ENCODE measurements at places on chromosomes 16 and 17.

DNA sequence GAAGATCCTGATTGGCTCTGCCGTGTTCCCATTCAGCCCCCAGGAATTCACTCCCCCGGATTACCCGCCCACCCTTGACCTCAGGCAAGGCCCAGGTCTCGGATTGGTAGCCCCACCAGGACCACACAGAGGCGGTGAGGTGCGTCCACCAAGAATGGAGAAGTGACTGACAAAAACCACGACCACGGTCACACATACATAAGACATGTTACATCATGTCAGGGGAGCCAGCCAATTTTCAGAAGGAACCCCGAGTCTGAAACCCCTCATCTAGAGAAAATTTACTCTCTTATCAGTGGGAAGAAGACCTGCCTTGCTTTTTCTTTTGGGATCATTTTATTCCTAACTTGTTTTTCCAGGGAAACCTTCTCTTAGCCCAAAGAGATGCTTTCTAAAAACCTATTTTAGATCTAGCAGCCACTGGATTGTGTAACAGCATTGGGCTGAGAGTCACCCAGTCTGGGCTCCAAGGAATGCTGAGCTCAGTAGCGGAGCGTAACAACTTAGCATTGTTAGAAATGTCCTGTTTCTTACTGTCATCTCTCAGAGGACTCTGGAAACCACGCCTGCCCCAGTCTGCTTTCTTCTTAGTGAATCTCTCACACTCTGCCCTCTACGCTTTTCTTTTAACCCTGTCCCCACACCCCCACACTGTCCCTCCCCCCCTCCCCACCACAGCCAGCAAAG is 164.1 kb downstream of the CMIP start:
- DNase-seq = no peak

- no peak for DNase-seq
Observed at GRCh38 chr16:12643034-12643455, 160.6 kb downstream of the CPPED1 start.

DNA sequence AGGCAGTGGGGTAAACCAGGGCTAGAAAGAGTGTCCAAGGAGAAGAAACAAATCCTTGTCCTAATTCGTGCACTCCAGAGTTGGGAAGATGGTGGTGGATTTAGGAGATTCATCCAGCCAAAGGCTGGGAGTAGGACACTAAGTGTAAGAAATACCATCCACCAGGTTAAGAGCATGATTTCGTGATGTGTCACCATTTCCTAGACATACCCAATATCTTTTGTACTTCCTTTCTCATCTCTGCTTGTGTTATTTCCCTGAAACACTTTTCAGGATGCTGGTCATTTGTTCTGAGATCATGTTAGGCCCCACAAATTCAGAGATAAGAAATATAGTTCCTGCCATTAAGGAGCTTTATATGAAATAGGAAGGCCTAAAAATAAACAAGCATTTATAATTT is 106.3 kb upstream of the HLF start:
- DNase-seq = no peak

GRCh38 chr17:28612936-28613872 is 781 bp downstream of the RSKR start:
- DNase-seq = peak; percentile 32

DNA sequence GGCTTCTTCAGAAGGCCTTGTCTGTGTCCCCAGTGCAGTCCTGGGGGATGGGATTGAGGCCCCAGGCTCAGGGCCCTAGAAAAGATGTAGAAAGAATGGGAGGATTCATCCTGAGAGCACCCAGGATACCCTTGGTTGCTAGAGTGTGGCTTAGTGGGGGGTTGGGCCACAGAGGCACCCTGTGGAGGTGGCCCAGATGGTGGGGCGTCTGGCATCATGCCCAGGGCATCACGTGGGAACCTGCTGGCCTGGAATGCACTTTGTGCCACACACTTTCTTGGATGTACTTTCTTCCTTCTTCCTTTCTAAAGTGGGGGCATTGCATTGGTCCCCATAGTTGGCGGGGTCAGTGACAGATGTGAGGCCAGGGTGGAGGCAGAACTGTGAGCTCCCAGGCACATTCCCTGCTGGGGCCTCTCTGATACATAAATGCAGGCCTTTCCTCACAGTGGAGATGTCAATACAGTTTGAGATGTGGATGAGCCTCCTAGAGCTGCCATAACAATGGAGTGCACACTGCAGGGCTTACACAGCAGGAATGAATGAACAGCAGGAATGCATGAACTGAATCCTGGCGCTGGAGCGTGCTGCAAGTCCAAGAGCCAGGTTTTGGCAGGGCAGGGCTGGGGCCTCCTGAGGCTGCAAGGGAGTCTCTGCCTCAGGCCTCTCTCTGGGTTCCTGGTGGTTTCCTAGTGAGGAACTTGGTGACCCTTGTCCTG is 43.3 kb downstream of the MGAT5B start:
- no peak for DNase-seq

GRCh38 chr17:27569884-27570577 is 61.0 kb upstream of the LGALS9 start:
- DNase-seq = no peak

GRCh38 chr16:47876511-47876910 is 279.3 kb downstream of the ABCC12 start:
- no peak for DNase-seq

- DNase-seq = no peak
Observed at GRCh38 chr16:49738832-49739231, 117.1 kb downstream of the ZNF423 start.

GRCh38 chr17:16434662-16435061 is 19.3 kb downstream of the TRPV2 start:
- DNase-seq = no peak

DNA sequence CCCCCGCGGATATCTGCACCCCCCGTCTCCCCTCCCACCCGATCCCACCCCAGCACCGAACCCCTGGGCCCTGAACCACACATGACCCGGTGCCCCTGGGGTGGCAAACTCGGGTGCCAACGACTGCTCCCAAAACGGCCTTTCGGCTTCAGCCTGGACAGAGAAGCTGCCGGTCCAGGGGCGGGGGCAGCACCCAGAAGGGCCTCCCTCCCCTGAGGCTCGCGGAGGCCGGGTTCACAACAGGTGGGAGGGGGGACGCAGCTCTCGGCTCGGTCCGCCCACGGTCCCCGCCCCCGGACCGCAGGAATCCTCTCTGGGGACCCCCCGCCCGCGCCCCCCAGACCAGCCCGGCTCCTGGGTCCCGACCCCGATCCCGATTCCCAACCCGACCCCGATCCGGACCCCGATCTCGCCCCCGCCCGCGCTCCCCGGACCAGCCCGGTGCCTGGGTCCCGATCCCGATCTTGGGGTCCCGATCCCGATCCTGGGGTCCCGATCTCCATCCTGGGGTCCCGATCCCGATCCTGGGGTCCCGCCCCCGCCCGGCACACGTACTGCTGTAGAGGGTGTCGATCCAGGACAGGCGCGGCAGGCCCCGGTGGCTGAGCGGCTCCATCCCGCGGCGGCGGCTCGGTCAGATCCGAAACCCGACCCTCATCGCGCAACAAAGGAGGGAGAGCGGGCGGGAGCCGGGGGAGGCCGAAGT is 516 bp downstream of the ABR start:
- no peak for DNase-seq

DNA sequence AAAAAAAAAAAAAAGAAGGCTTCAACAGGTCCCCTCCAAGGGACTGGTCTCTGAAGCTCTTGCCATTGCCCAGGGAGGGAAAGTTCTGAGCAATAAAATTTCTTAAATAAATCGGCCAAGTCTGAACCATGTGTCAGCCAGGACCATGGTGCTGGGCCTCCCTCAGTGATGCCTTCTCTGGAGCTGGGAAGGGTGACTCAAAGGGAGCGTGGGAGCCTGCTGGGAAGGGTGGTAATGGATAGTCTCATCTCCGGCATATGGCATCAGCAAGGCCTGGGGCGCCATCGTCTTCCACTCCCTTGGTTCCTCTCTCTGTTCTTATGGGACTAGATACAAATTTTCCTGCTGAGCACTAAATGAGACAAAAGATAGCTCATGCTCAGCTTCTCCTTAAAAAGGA is 2.3 kb downstream of the VKORC1 start:
- no peak for DNase-seq

DNA sequence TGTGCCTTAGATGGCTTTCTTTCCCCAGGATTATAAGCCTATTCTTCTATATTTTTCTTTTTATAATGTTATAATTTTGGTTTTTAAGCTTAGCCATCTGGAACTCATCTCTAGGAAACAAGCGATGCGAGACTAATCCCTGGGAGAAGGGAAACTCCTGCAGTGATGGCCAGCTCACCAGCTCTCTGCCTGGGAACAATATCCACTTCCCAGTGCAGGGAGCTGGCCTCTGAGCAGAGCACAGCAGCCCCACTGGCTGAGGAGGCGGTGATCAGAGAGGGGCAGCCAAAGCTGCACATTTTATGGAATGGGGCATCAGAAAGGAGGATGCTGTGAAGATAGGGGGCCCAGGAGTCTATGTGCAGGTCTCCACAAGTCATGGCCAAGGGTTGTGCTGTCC is 183.3 kb downstream of the LGALS9B start:
- DNase-seq = no peak

- peak; percentile 39 for DNase-seq
Observed at GRCh38 chr17:50630524-50631194, 4.0 kb upstream of the ABCC3 start.

DNA sequence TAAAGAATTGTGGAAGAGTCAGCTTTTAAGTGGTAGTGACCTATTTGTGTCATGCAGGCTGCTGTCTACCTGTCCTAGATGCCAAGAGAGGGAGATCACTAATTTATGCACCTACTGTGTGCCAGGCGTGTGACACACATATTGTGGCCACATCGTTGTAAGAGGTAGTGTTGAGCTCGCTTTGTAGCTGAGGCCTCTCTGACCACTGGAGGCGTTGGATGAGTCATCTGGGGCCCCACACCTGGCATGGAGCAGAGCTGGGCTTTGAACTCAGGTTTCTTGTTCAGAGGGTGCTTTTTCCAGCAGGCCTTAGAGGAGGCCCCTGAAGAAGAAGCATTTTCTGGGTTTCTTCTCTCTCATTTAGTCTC is 52.3 kb upstream of the LGALS9 start:
- DNase-seq = no peak

- no peak for DNase-seq
Observed at GRCh38 chr17:50036455-50037261, 19.3 kb upstream of the ITGA3 start.

DNA sequence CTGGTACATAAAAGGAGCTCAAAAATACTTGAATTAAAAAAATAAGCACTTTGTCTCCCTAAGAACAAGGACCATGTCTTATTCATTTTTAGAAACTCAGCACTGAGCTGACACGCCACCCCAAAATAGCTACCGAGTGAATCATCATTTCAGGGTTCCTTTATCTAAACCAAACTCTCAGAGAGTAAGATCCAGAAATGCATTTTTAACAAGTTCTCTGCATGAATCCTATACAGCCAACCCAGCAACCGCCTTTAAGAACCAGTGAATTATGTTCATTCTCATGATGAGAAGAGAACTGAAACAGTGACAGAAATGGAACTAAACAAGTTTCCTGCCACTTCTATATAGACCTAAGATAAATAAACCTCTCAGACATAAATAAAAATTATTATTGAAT is 8.7 kb downstream of the C16orf87 start:
- no peak for DNase-seq

DNA sequence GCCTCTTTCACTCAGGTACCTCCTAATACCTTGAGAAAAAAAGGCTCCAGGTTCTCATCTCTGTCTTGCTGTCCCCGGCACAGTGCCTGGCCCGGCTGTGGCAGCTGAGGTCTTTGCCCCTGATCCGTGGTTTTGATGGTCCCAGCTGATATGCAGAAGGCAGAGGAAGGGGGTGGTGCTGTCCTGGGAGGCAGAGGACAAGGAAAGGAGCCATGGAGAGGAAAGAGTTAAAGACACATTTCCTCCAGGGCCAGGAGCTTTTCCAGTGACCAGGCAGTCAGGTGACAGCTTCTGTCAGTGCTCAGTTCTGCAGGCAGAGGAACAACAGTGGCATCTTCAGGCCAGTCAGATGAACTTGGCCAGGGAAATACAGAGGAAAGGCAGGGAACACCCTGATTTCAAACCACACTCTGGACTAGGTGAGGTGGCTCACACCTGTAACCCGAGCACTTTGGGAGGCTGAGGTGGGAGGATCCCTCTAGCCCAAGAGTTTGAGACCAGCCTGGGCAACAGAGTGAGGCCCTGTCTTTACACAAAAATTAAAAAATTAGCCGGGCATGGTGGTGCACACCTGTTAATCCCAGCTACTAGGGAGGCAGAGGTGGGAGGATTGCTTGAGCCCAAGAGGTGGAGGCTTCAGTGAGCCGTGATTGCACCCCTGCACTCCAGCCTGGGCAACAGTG is 3.3 kb upstream of the COG1 start:
- no peak for DNase-seq

DNA sequence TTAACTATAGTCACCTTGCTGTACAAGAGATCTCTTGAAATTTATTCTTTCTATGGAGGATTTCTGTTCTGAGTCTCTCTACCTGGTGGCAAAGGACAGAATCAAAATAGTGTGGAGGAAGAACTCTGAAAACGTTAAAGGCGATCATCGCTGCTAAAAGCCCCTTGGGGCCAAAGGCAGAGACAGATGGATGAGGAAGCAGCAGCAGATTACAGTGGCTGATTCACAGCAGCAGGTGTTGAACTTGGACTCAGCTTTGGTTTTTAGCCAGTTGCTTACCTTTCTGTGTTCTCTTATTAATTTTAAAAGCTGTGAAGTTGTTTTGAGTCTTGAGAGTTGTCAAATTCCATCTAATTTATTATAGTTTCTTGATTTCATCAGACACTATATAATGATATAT is 956.1 kb upstream of the GOT2 start:
- no peak for DNase-seq

- DNase-seq = no peak
Observed at GRCh38 chr17:19791918-19792550, 43.9 kb upstream of the ALDH3A1 start.

GRCh38 chr17:57442914-57443571 is 186.7 kb downstream of the MSI2 start:
- DNase-seq = peak; percentile 33

DNA sequence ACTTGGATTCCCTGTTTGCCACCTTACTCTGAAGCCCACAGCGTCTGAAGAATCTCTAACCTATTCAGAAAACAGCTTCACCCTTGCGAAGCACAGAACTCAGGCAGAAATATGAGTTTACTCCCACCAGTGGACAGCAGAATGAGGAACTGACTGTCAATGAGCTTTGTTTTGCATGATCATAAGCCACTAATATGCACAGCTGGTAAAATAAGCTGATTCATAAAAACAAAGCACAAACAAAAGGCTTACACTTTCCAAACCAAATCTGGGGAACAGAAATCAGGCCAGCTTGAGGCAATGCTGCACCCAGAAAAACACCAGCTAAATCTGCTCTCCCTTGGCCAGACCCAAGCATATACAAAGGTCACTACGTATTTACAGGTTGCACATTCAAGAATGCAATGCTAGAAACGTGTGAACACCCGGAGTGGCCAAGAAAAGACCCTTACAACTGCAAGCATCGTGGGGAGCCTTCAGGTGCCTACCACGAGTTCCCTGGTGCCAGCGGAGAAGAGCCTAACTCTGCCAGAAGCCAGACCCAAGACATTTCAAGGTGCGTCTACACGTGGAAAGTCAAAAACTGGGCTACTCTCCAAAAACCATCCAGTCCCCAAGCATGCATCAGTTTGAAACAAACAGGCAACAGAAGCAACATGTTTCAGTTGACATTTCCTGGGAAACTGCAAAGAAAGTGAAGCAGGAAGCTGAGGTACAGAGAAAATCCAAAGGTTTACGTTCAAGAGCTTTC is 207.1 kb downstream of the ZFHX3 start:
- no peak for DNase-seq

- DNase-seq = peak; percentile 77
Observed at GRCh38 chr16:31427441-31428278, 500 bp downstream of the COX6A2 start.
